ENCODE measurements at places on chromosomes 1 and 21.
A peak's percentile ranks its signal among the peaks of the same experiment; 100 is the strongest.

GRCh38 chr21:42580076-42580792 is 66.6 kb downstream of the SLC37A1 start:
- no peak for DNase-seq

- DNase-seq: no peak
Measured at GRCh38 chr1:40141878-40142535, 19.2 kb upstream of the RLF start.

GRCh38 chr1:211135342-211135950 is 1.5 kb upstream of the KCNH1 start:
- DNase-seq: peak; percentile 58

GRCh38 chr1:229388897-229389580 is 44.9 kb downstream of the ACTA1 start:
- DNase-seq: no peak

DNA sequence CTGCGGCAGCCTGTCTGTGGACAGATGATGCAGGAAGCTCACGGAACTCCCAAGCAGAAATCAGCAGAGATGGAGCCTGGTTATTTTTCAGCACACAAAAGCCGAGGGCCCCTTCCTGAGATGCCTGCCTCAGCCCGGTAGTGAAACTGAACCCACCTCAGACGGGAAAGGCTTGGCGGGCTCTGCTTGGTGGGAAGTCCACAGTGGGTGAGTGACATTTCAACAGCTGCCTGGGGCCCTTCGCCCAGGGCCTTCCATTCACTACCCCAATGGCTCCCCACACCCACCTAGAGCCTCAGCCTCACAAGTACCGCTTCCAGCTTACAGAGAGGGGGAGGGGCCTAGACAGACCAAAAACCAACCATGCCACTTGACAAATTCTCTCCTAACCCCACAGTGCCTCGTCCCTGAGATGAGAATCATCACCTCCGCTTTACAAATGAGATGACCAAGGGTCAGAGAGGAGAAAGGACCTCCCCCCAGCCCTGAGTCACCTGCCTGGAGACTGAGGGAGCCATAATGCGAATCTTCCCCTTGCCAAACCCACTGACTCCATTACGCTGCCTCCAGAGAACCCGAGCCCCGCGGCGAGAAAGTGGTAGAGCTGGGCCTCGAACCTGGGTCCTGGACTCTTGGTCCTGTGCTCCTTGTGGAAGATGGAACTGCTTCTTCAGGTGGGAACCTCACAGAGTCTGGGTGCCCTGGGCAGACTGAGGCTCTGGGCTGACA is 3.4 kb upstream of the ECE1 start:
- no peak for DNase-seq

GRCh38 chr1:177119311-177119710 is 45.2 kb downstream of the ASTN1 start:
- DNase-seq: no peak

DNA sequence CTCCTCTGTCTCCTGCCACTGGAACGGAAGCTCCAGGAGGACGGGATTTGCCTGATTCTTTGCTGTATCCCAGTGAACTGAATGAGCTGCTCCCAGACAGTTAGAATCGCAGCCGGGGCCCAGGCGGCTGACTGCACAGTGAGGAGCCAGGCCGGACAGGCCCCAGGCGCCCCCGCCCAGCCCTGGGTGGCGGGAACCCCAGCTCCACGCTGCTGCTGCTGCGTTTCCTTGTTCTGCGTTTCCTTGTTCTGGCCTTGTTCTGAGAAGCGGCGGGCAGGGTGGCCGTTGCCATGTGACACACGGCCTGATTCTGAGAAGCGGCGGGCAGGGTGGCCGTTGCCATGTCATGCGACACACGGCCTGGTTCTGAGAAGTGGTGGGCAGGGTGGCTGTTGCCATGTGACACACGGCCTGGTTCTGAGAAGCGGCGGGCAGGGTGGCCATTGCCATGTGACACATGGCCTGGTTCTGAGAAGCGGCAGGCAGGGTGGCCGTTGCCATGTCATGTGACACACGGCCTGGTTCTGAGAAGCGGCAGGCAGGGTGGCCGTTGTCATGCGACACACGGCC is 56.2 kb downstream of the SLC37A1 start:
- no peak for DNase-seq

- DNase-seq: no peak
Measured at GRCh38 chr1:85323770-85324169, 47.3 kb upstream of the BCL10 start.

GRCh38 chr21:14741256-14741655 is 195.1 kb upstream of the SAMSN1 start:
- DNase-seq: no peak
